HAP-1 (cell line): ENCODE measurements at places on chromosomes 3 and 15.

DNA sequence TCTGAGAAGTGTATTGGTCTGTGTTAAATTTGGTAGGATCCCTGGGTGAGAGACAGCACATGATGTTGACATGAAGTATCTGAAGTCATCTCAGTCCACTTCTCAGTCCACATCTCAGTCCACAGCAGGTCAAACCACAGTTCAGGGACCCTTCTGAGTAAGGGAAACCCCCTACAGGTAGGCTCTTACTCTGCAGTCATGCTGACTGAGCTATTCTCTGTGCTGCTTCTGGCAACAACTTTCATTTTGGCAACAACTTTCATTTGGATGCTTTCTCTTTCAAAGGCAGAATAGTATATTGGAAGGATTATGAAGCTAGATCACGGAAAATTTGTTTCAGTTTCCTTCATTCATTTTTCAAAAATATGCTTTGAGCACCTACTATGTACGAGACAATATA lies 178.2 kb upstream of the GOLIM4 start:
- no peak for DNase-seq

DNA sequence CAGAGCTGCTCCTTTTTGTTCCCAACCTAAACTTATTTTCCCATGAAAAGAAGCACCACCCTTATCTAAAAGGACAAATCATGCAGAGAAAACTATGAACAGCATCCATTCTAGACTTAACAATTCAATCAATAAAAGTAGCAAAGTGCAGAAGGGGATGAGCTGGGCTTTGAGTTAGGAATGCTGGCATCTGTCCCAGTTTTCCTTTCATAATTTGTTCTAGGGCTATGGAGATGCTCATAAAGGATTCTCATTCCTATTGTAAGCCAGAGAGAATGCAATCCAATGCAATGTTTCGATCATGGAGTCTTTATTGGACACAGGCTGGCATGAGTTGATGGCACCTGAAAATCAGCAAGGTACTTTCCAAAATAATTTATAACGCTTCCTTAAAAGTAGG lies 330.6 kb downstream of the VPS13C start:
- DNase-seq = peak; percentile 31

DNA sequence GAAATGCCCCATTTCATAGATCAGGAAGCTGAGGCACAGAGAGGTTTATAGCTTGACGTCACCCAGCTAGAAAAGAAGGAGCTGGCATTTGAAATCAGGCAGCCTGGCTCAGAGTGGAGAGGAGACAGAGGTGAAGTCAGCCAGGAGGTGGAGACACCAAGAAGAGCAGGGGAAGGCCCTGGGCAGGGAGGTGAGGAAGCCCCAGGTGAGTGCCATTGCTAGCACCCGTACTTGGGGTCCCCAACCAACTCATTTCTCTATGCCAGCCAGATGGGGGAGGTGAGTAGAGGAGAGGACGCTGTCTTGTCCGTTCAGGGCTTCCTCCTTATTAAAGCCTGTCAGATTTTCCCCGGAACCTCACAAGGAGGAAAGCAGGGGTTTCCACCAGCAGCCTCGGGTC lies 149.6 kb upstream of the TLE3 start:
- no peak for DNase-seq

DNA sequence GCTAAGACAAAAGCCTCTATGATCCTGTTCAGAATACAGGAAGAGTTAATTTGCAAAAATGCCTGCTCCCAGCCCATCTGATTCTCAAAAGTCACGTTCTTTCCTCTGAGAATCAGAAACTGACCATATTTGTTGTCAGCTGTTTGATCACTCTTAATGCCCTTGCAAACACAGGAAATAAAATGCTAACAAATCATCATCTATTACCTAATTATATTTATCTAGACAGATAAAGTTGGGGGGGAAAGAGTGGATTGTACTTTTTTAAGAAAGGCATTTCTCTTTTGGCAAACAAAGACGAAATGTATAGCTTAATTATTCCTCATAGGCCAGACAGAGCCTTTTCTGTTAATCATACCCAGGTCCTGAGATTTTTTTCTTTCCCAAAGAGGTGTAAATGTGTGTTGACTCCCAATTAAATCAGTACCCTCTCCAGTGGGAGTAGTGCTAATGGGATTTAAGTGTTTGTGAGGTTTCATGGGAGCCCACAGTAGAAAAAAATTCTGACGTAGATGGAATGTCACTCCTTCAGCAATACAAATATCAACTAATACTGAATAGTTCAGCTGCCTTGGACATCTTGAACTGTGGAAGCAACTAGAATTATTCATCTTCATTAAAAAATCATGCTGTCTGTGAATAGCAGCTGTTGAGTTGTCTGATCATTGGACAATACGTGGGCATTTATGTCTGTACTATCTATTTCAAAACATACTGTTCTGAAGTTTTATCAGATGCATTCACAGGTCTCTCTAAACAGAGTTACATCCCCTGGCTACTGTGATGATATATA lies 22.5 kb upstream of the BNIP2 start:
- no peak for DNase-seq

DNA sequence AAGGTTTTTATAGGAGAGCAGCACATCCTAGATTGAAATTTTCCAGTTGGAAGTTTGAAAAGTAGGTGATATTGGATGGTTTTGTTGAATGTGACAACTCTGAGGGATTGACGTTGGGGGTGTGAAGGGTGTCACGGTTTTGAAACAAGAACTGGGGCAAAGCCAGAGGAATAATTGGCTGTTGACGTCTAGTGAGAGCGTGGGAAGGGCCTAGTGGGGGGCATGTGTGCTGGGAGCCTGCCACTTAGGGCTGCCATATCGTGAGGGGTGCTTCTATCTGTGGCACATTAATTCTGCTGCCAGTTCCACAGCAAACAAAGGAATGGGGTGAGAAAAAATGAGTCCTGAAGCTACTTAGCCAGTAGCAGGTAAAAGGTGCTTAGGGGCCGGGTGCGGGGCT lies 129.4 kb downstream of the LRIG1 start:
- DNase-seq = no peak

DNA sequence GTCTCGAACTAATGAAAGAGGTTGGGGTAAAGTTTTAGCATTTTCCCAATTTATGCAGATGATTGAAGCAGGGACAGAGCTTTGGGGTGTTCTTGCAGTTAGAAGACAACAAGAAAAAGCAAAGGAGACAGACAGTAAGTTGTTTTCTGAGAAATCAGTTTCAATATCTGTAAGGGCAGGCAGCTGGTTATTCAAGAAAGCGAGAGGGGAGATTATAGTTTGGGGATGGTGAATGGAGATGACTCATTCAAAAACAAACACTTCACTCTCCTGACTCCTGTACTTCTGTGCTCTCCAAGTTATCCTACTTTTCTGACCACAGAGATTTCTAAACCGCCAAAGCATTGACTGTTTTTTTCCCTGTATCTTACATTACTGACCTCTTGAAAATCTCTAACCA lies 352.0 kb downstream of the GAP43 start:
- no peak for DNase-seq

DNA sequence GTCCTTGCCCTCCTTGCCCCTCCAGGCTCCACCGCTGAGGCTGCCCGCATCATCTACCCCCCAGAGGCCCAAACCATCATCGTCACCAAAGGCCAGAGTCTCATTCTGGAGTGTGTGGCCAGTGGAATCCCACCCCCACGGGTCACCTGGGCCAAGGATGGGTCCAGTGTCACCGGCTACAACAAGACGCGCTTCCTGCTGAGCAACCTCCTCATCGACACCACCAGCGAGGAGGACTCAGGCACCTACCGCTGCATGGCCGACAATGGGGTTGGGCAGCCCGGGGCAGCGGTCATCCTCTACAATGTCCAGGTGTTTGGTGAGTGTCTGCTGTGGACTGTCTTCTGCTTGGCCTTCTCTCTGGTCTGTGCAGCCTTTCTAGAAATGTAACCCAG lies 61.0 kb downstream of the BOC start:
- no peak for DNase-seq

GRCh38 chr15:76337059-76337695 lies 604 bp downstream of the ISL2 start:
- DNase-seq = peak; percentile 85

GRCh38 chr3:89560568-89560967 lies 453.1 kb downstream of the EPHA3 start:
- DNase-seq = no peak

- DNase-seq = no peak
Measured at GRCh38 chr3:177362626-177363025, 165.3 kb upstream of the TBL1XR1 start.

DNA sequence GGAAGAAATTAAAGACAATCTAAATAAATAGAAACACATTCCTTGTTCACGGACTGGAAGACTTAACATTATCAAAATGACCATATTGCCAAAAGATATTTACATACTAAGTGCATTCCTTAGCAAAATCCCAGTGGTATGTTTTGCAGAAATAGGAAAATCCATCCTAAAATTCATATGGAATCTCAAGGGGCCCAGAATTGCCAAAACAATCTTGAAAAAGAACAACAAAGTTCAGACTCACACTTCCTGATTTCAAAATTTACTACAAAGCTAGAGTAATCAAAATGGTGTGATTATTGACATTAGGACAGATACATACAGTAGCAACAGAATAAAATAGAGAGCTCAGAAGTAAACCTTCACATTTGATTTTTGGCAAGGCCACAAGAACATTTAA lies 515.5 kb downstream of the OCA2 start:
- DNase-seq = no peak

GRCh38 chr15:73901126-73901810 lies 25.0 kb upstream of the LOXL1 start:
- no peak for DNase-seq

DNA sequence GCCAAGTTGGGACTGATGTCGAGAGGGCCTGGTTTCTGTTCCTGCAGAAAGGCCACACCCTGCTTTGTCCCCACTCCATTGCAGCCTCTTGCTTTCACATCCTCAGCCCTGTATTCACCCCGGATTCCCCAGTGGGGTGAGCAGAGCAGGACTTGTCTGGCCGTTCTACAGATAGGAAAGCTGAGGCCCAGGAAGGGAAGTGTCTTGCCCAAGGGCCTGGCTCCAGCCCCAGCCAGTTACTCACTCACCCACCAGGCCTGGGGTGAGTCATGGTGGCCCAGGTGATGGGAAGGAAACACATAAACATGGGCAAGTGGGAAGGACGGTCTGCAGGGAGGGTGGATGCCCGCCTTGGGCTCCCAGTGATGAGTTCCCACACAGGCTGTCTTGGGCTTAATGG lies 6.1 kb upstream of the DUSP7 start:
- no peak for DNase-seq

- DNase-seq = no peak
Measured at GRCh38 chr3:184058029-184058428, 5.2 kb downstream of the HTR3C start.

GRCh38 chr15:75030023-75030413 lies 6.6 kb downstream of the PPCDC start:
- DNase-seq = no peak

- no peak for DNase-seq
Measured at GRCh38 chr3:173538410-173538809, 140.9 kb downstream of the NLGN1 start.

DNA sequence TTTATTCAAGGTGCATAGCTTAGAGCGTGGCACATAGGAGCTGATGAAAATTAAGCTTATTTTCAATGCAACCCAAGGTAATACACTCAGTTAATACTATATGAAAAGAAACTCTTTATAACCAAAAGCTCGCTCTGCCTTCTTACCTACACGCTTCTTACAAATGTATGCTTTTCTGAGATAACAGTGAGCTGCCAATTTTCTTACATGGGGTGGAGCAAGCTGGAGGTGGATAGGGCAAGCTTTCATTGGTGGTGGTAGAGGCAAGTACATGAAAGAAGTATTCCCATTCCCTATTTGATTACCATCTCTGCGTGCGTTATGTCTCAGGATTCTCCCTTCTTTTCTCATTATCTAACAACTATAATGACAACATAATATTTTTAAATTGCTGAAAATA lies 8.9 kb downstream of the DZIP3 start:
- DNase-seq = no peak

- DNase-seq = peak; percentile 28
Measured at GRCh38 chr3:6799264-6799915, 61.5 kb upstream of the GRM7 start.

DNA sequence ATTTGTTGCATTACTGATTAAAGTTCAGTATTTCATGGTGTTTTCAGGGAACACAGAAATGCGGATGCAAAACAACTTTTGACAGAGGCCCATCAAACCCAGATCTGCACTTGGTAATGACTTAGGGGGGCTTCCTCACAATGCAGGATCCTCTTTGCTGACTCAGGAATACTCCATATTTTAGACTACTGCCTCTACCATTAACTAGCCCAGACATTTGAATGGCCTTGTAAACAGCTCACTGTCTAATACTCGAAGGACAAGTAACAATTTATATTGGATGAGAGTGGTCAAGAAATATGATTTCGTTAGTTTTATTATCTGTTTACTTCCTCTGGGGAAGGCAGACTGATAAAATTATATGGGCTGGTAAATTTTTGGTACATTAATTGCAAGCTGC lies 9.0 kb upstream of the KIF23 start:
- no peak for DNase-seq

DNA sequence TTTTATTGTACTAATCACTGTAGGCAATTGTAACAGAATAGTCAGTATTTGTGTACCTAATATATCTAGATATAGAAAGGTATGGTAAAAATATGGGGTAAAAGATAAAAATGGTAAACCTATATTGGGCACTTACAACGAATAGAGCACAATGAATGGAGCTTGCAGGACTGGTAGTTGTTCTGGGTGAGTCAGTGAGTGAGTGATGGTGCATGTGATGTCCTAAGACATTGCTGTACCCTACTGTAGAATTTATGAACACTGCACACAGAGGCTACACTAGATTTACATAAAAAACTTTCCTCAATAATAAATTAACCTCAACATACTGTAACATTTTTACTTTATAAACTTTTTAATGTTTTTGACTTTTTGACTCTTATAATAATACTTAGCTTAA lies 274.3 kb upstream of the PPP2R3A start:
- no peak for DNase-seq

DNA sequence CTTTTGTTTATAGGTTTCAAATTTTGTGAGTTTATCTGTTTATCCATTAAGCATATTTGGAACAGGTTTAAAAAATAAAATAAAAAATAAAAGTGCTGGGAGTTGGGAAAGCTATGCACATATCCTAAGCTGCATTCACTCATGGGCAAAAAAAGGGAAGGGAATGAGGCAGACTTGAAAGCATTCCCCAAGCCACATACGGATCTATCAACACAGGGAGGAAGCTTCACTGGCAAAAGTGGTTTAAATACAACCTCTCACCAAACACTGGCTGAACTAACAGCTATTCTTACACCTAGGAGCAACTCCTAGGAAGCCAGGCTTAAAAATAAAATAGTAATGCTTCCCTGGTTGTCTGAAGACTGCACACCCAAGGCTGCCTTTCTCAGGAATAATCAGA lies 101.2 kb downstream of the PCCB start:
- DNase-seq = no peak

- DNase-seq = no peak
Measured at GRCh38 chr15:31014608-31014925, 23.1 kb upstream of the MTMR10 start.

GRCh38 chr3:151467069-151467468 lies 6.2 kb upstream of the IGSF10 start:
- DNase-seq = no peak

GRCh38 chr3:13424141-13424844 lies 4.2 kb upstream of the NUP210 start:
- no peak for DNase-seq
